ENCODE measurements at places on chromosomes 16 and 17.

DNA sequence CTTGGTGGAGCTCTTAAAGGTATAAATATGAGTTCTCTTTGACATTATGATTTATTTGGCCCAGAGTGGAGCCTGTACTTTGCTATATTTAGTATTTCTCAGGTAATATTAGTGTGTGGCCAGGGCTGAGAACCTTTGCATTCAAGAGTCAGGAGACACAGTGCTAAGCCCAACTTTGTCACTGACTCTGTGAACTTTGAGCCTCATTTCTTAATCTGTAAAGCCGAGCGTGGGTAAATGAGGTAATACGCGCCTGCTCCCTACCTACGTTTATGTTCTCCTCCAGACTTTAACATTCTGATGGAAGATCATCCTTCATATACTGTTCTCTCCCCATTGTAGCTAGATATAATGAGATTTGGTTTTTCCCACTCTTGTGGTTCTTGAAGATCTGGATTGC, 10.5 kb downstream of the AP2B1 start:
- no peak for DNase-seq

- DNase-seq, result no peak
These were observed 27.2 kb downstream of the ARHGAP27 start for GRCh38 chr17:45405250-45406086.

DNA sequence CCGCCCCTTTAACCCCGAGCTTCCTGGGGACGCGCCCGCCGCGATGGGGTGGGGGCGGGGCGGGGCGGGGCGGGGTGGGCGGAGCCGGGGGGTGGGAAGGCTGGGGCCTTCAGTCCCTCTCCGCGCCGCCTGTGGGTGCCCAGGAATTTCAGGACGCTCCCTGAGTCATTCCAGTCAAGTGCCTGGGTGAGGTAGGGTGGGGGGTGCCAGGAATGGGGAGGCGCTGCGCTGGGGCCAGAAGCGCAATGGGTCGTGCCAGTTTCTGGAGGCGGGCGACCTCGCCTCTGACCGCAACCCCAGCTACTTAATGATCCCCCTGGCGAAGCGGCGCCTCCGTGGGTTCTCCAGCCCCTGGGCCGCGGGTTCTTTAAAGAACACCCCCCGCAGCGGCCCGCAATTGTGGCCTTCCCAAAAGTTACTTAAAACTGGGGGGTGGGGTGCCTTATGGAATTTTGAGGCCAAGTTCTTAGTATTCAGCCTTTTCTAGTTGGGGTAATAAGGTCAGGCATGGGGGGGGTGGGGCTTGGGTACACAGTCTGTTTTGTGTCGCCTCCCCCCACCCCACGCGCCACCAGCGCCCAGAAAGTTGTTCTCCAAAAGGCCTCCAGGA, 826 bp upstream of the GSE1 start:
- DNase-seq, result peak; percentile 70

GRCh38 chr16:57444711-57445110, 2.5 kb downstream of the CIAPIN1 start:
- DNase-seq, result no peak

GRCh38 chr16:3769013-3769412, 51.7 kb upstream of the TRAP1 start:
- DNase-seq, result peak; percentile 21

DNA sequence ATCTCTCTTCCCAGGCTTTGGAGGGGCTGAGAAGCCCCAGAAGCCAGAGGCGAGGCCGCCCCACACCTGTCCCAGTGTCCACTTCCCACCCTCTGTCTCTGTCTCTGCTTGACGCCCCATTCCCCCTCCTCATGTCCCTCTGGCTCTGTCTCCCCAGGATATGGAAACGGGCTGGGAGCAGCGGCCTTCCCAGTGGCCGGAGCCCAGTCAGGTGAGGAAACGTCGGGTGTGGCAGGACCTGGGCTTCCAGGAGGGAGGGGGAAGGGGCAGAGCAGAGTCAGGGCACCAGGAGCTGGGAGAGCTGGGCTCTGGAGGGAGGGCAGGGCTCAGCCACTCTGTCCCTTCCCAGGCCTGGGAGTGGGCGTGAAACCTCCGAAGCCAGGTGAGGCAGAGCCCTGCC, 10.6 kb upstream of the PKMYT1 start:
- DNase-seq, result no peak

DNA sequence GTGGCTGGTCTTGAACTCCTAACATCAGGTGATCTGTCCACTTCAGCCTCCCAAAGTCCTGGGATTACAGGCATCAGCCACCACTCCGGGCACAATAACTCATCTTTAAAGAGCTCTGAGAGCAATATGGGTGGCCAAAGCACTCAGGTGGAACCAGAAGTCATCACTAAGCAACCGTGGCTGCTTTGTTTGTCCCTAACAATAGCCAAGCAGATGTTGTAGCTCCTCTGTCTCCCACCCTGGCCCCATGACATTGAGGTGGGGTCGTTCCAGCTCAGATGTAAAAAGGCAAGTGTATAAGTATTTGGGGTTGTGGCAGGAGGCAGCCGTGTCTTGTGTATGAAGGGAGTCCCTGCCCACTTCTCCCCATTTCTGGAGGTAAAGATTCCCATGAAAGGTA, 3.7 kb upstream of the SCIMP start:
- no peak for DNase-seq

DNA sequence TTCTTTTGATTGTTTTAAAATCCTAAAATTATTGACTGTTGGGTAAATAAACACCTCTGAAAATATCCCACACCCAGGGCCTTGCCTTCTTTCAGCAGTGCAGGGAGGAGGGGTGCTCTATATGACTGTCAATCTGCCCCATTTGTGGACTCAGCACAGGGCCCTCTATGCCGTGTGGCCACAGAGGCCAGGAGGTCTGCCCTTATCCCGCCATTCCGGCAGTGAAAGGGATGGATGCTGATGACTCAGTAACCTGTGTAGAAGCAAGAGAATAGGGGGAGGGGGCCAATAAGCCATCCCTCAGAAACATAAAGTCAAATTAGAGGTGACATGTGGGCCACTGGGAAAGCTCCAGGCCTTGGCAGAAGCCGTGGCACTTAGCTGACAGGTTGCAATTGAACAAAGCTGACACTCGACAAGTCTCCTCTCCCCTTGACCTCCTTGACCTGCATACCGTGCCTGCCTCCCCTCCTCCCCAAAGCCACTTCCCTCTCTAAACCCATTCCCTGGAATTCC, 281.4 kb upstream of the DYNLRB2 start:
- no peak for DNase-seq

DNA sequence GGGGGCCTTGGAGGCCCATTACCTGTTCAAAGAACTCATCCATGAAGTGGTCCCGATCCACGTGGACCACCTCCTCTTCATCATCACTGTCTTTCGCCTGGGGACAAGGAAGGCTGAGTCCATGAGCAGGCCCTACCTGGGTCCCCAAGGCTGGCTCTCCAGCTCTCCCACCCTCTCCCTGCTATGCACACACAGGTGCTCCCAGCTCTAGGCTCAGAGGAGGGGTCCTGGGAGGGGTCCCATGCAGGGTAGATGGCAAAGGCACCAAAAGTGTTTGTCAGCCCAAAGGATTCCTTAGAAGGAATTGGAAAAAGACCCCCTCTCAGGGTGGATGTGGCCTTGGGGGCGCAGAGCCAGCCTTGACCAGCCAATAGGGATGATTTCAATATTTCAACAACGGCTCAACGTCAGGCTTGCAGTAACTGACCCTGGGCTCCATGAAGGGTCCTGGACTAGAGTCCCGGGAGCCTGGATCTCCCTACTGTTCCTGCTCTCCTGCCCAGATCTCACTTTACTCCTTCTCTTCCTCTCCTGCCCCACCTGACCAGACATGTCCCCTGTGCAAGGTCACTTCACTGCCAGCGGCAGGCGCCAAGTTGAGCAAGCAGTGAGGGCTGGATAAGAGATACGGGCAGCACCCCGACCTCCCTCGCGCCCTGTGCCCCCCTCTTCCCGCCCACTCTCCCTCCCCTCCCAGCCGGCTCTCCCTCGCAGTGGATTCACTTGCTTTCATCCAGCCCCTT, 8.8 kb downstream of the STX1B start:
- DNase-seq, result no peak

All from activated effector memory CD4-positive, alpha-beta T cell treated with anti-CD3 and anti-CD28 coated beads, Interleukin-2, amount 50 U/mL, for 16 hours (primary cell).